ENCODE measurements at places on chromosomes 2 and 18.

DNA sequence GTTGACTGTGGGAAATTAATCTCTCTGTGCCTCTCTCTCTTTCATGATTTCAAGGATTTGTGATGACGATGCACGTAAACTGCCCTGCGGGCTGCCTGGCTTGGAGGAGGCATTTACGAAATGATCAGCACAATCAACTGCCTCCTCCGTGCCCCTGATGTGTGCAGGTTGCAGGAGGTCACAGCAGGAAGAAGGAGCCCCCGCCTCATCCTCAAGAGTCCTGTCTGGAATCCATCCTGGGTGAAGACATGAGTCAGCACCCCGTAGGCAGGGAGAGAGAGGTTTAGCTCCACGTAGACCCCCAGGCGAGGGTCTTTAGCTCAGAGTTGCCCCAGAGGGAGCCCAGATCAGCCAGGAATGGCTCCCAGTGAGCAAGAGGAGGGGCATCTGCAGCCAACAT lies 17.1 kb upstream of the TEX51 start:
- no peaks in the 10 kb centered on the region for H3K27me3 ChIP-seq
- H3K36me3 ChIP-seq, result no peaks in the 10 kb centered on the region
- no peaks in the 10 kb centered on the region for H3K4me1 ChIP-seq

DNA sequence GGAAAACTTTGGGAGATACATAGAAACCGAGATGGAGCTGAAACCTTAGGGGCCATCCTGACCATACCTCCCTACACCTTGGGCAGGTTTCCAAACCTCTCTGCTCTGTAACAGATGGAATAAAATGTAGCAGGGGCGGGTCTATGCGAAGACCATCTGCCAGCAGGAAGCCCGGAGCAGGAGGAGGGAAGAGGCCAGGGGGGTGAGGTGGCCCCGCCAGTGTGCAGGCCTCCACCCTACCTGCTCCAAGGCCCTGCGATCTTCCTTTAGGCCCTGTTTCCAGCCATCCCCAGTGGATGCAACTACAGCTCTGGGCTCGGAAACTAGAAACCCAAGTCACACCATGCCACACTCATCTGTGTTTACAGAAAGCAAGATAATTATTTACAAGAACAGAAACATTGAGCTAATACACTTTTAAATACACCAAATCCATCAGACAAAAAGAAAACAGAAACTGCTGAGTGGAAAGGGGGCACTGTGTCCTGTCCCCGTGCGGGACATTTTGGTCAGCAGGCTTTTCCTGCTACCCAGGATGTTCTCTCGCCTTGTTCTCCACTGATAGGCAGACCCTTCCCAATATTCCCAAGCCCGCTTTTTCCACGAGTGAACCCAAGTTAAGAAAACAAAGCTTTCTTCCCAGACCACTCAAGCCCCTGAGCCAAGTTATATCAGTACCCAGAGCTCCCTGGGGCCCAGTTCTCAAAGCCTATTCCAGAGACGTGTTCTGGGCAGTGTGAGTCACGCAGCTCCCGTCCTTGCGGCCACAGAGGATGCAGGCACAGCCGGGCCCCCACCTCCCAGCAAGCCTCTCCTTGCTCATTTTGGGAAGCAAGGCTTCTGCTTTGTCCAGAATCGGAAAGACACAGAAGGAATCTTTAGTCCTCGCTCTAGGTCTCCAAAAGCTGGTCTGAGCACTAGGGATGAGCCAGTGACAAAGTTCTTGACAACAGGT lies 17.3 kb downstream of the CIB4 start:
- no peaks in the 10 kb centered on the region for H3K36me3 ChIP-seq
- no peaks in the 10 kb centered on the region for H3K4me1 ChIP-seq
- no peak overlapping the region for H3K4me3 ChIP-seq
- no peak overlapping the region for H3K27ac ChIP-seq
- no peak for DNase-seq

DNA sequence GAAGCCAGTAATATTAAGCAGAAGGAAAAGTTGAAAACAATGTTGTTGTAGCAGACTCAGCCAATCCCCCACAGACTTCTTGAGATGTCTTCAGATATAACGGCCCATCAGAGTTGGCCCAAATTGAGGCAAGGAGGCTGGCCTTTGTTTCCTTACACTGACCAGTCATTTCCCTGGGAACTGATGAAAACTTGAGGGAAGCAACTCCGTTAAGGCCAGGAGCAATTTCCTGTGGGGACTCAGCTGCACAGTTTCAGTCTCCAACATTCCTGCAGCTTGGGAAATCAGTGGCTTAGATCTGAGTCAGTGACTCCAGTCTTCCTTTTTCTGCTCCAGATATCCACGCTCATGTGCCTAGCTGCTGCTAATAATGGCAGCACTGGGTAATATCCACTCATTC lies 75.7 kb downstream of the FTCDNL1 start:
- no peak overlapping the region for H3K4me3 ChIP-seq
- H3K4me1 ChIP-seq, result no peaks in the 10 kb centered on the region
- DNase-seq, result no peak

DNA sequence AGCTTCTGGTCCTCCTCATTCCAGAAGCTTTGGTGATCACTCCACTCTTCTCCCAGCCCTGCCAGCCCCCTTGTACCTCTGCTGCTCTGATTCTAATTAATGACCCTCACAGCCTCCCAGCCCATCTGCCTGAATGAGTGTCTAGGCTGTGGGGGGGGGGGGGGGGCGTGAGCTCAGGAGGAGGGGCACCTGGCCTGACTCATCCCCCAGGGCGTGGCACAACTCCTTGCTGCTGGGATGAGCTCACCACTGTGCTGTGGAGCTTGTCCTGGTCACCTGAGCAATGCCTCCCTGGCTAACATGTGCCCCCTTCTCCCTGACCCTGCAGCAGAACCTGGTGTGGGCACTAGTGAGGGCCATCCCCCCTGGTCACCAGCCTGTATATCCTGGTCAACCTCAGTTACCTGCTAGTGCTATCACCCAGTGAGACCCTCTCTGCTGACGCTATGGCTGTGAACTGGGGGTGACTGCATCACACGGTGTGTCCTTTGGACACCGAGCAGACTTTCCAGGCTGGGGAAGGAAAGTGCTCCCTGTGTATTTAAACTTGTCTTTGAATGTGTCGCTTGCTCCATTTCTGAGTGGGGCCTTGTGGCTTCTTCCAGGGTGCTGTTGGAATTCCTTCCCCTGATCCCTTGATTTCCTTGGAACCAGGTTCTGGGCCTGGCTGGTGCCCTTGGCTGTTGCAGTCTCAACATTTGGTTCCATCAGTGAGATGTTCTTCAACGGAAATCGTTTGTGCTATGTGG lies 41.5 kb upstream of the PUM2 start:
- H3K36me3 ChIP-seq, result no peaks in the 10 kb centered on the region
- H3K4me1 ChIP-seq, result no peaks in the 10 kb centered on the region
- H3K4me3 ChIP-seq, result no peak overlapping the region
- H3K27me3 ChIP-seq, result no peaks in the 10 kb centered on the region

DNA sequence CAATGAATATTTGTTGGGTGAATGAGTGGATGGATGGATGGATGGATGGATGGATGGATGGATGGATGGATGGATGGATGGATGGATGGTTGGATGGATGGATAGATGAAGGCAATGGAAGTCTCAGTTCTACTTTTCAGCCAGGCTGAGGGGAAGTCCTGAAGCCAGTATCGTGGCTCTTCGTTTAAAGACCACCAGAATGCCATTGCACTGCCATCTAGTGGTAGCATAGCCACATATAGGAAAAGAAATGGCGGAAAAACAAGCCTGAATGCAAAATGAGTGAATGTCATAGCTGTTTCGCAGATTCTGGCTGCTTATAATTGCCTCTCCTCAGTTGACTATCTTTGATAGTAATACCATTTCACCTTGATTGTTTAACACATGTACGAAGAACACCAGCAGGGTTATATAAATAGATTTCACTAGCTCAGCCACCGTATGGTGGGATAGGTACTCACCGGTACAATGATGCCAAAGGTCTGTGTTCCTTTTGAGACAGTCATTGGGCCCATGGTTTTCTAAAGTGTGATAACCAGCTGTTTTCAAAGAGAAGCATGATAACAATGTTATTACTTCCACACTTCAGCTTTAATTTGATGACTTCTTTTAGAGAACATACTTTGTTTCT lies 62.3 kb upstream of the GREB1L start:
- no peak overlapping the region for H3K4me3 ChIP-seq
- peak; percentile 10 for DNase-seq
- no peak overlapping the region for H3K27ac ChIP-seq
- H3K36me3 ChIP-seq, result no peaks in the 10 kb centered on the region
- no peaks in the 10 kb centered on the region for H3K4me1 ChIP-seq

- H3K27me3 ChIP-seq, result no peaks in the 10 kb centered on the region
- H3K36me3 ChIP-seq, result no peaks in the 10 kb centered on the region
- H3K4me3 ChIP-seq, result no peak overlapping the region
Measured at GRCh38 chr2:212777020-212777491, 238.5 kb upstream of the ERBB4 start.

DNA sequence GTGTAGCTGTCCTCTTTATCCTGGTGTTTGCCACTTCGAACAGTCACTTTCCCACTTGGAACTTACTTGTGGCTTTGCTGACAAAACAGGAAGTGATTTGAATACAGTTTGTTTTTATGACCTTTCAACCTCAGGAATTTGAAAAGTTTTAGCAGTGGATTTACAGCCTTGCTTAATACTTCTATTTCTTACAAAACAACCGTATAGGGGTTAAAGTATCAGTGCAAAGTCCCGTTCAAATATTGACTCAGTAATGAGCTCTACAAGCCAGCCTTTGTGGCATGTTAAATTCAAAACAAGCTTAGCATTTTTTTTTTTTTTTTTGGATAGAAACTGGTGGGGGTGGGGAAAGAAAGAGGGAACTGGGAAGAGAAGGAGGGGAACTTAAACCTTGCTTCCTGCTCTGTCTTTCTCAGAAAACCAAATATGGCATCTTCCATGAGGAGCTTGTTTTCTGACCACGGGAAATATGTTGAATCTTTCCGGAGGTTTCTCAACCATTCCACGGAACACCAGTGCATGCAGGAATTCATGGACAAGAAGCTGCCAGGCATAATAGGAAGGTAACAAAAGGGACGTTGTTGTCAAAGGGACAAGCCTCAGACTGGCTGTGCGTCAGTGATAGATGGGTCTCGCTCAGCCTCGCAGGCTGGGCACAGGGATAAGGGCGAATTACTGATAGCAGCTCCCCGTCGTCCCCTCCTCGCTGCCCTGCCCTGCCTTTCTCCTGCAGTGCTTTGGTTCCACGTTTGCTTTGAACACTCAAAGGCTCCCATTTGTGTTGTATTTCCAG lies at the start of gene HNMT:
Gene HNMT, plus strand, starts transcription at position 408 of the 793 bp plus-strand sequence. Its CDS starts 19 bp downstream, at position 427.
- H3K27ac ChIP-seq, result peak within 1 kb of the TSS; percentile 90
- DNase-seq, result peak; percentile 41
- H3K4me3 ChIP-seq, result peak within 1 kb of the TSS; percentile 33
- peaks cover 14% of the 10 kb centered on the region for H3K4me1 ChIP-seq
- no peaks in the 10 kb centered on the region for H3K36me3 ChIP-seq
